NCI-H69 (cell line): ENCODE measurements at places on chromosomes 11 and 22.

DNA sequence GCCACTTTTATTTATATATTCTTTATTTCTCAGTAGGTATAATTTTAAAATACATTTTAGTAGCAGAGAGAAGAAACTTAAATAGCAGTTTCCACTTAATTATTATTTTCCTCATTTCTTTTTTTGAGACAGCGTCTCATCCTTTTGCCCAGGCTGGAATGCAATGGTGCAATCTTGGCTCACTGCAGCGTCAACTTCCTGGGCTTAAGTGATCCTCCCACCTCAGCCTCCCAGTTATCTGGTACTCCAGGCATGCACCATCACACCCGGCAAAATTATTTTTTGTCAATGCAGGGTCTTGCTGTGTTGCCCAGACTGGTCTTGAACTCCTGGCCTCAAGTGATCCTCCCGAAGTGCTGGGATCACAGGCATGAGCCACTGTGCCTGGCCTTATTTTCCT is 38.3 kb downstream of the ATG13 start:
- no peak for DNase-seq

GRCh38 chr11:72746821-72747220 is 5.4 kb downstream of the ARAP1 start:
- no peak for DNase-seq

DNA sequence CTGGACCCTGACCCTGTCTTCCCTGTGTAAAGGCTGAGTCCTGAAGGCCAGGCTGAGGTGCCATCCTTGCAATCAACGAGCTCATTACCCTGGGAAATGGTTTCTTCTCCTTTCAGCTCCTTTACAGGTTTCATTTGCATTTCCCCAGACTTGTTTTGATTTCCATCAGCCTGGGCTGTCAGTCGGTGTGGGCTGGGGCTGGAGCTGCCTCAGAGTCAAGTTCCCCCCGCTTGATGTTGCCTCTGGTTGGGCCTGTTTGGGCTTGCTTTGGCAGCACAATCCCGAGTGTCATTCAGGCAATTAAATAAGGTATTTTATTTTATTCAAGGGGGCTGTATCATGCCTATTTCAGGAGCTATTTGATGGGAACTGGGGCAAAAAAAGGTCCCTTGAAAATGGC is 424.9 kb downstream of the INSC start:
- no peak for DNase-seq

DNA sequence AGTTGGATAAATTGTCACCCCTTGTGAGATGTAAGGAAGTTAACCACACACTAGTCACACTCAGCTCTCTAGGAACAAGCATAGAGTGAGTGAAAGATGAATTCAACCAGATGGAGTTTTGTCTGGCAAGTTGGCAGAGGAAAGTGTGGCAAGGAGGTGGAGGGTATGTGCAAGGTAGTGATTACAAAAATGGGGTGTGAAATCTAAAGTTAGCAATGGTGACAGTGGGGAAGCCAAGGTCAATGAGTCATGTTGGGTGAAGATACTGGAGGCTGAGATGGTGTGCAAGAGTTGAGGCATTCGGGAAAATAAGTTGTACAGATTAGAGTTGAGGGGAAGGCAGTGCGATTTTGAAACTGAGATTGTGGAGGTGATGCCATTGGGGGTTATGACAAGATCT is 33.7 kb downstream of the MRGPRX2 start:
- no peak for DNase-seq

- peak; percentile 26 for DNase-seq
These were observed 2.5 kb downstream of the PKP3 start for GRCh38 chr11:396511-396947.

DNA sequence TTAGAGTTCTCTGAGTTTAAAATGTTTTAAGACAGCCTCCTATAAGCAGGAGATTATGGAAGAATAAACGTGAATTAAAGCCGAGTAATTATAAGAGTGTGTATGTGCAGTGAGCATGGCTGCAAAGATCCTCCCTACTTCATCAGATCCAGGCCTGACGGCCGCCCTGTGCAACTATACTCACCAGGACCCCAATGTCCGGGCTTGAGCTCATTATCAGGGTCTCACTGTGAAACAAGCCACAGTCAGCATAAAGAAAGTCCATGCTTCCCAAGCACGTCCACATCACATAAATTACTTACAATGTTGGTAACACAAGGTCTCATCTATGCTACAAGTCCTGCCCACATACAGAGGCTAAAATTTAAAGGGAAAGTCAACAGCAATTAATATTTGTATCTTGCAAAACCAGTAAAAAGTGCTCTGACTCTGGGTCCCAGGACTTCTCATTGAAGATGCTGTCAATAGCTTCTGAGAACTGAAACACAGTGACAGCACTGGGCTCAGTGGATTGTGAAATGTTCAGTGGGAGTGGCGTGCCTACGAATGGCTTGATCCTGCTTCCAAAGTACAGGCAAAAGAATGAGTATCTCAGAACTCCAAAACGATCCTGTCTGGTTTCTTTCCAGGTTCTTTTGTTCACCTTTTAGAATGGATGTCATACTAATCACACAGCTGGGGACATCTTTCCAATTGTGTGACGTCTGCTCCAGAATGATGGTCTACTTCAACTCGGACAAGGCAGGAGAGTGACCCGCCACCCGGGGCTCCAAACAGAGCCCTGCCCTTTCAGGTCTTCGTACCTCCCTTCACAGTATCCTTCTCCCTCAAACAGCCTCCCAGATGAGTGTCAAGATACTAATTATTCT is 72.1 kb upstream of the ARFGAP3 start:
- no peak for DNase-seq

DNA sequence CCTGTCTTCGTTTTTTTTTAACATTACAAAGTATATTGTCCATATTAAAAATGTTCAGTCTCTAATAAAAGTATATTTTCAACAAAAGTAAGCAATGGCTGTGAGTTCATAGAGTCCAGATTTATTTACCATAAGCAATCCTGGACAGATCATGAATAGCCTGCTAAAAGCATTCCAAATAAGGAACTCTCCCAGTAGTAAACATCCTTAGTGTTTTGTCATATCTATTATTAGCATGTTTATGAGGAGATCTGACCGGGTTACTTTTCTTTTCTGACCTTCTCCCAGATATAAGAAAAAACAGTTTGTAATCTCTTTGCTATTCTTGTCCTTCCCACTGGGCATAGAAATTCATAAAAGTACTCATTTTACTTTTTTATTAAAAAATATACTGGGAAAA is 403.9 kb upstream of the ANO3 start:
- no peak for DNase-seq

- peak; percentile 54 for DNase-seq
These were observed 1.0 kb upstream of the CHRM1 start for GRCh38 chr11:62922189-62922589.

DNA sequence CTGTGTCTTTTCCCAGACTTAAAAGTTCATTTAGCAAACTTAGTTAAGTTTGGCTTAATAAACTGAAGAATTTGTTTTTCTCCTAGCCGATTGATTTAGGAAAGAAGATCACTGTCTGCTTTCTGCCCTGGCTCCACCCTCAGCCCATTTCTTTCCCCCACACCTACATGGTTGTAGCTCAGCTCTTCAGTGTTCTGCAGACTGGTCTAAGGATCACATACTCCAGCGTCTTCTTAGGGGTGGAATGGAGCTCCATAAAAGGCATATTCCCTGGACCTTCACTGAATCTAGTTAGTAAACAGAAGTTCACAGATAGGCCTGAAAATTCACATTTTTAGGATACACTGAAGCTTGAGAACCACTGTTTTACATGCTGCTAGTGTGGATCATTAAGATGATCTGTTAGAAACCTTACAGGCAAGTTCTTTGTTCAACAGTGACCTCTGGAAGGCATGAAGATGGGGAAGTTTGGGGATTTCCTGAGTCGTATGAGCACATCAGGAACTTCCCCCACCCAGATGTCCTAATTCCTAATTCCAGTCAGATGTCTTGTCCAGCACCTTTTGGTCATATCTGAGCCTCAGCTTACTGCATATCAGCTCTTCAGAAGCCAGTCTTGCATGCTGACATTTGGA is 16.8 kb downstream of the PIWIL4 start:
- DNase-seq = peak; percentile 31

DNA sequence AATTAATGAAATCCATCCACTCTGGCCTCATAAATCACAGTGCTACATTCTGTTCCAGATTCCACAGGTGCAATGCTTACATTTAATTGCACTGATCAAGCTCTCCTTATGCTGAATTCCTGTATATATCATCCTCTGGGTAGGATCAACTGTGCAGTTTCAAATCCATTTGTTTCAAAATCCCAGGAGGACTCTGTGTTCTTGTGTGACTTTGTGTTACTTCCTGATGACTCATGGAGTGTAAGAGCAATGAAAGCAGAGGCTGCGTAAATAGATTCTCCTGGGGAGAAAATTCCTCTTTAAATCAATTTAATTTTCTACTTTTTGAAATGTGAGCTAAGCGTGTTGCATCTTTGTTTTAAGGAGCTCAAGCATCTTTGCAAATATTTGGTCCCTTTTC is 752.7 kb downstream of the METTL15 start:
- DNase-seq = peak; percentile 8

DNA sequence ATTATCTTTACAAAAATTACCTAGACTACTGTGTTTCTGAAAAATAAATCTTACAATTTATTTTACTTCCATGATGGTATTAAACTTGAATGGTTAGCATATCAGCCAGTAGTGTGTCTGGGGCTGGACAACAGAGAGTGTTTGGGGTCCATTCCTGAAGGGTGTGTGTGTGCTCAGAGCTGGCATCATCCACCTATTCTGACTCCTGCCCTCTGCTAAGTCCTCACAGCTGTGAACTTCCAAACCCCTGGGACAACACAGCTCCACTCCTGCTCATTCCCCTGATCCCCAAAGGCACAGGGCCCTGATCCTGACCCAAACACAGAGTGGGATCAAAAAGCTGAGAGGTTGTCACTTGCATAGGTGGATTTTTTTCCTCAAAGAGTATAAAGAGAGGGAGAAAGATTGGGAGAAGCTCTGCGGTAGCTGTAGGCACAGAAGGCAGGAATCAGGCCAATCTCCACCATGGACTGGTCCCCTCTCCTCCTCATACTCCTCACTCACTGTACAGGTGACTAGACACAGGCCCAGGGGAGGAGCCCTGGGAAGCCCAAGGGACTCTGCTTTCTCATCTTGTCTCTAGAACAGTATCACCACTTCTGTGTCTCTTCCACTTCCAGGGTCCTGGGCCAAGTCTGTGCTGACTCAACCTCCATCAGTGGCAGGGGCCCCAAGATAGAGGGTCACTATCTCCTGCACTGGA is 55.7 kb upstream of the TOP3B start:
- DNase-seq = no peak

GRCh38 chr11:26779074-26779865 is 57.4 kb upstream of the SLC5A12 start:
- no peak for DNase-seq

GRCh38 chr22:23351321-23351720 is 171.0 kb downstream of the BCR start:
- no peak for DNase-seq

DNA sequence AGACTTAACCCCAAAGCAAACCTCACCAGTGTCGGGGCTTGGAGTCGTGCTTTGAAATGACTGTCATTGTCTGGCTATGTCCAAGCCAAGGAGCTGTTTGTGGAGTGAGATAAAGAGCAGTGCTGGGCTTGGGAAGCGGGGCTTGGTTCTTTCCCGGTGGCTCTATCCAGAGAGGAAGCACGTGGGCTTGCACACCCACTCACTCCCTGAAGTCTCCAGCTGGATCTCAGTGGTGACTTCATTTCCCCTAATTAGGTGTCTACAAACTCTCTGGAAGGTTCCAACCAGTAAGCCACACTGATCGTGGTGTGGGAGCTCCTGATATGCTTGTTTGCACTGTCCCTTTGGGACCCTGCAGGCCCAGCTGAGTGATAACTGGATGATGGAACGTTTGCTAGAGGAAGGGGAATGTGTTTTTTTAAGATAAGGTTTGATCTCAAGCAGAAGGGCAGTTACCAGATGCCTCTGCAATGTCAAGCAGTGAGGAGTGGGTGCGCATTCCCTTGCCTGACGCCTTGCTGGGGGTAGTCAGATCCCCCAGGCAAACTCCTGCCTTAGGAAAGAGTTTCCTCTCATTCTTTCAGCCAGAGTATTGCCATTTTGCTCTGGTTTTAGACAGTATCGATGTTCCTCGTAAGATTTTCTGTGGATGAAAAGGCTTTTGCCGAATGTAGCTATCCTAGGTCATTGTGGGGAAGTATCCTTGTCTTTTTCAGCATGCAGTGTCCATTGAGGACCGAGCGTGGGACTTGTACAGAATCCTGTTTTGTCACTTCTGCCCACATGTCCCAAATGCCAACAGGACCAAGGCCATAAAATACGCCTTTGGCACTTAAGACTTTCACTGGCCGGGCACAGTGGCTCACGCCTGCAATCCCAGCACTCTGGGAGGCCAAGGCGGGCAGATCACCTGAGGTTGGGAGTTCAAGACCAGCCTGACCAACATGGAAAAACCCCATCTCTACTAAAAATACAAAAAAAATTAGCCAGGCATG is 90.9 kb downstream of the MICAL2 start:
- no peak for DNase-seq

- DNase-seq = no peak
These were observed 1.1 kb upstream of the PPFIBP2 start for GRCh38 chr11:7512525-7513233.

DNA sequence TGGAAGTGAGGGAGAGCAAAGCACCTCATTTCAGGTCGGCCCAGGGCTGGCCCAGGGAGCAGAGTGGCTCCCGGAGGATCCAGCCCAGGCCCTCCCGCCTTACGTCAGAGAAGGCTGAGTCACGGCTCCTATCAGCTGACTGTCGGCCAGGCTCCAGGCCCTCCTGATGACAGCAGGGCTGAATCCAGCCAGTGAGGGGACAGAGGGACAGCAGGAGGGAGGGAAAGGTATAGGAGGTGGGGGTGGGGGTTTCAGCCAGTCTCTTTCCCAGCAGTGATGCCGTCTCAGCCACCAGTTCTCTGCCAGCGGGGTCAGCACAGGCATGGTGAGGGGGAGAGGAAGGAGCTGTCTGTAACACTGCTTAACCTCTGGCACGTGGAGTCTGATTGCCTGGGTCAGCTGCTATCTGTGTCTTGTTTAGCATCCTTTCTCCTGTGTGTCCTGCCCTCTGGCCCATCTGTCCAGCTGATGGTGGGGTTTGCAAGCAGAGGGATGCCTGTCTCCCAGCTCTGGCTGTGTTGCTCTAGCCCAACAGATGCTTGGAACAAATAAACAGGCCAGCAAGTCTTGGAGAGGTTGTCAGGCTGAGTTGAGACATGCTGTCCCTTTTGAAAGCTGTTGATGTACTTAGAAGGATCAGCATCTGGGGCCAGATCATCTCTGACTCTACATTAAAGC is 74.0 kb downstream of the ADAMTS15 start:
- peak; percentile 61 for DNase-seq

DNA sequence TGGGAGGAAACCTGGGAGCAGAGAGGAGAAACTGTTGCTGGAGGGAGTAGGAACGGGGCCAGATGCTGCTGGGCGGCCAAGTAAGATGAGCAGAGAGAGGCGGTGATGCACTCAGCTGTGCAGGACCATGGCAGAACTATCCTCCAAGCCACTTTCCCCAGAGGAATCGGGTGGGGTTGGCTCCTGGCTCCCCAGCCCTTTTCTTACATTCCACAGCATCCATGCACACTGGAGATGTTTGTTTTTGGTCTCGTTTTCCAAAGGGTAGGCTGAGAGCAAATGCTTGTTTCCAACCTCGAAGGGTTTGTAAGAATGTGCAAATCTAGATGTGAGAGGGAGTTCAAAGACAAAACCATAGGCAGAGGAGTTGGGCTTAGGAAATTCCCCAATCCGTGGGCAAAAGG is 73.2 kb downstream of the DBX1 start:
- DNase-seq = no peak
